GM13976 (cell line): ENCODE measurements at places on chromosomes 2 and 18.
A peak's percentile ranks its signal among the peaks of the same experiment; 100 is the strongest.

DNA sequence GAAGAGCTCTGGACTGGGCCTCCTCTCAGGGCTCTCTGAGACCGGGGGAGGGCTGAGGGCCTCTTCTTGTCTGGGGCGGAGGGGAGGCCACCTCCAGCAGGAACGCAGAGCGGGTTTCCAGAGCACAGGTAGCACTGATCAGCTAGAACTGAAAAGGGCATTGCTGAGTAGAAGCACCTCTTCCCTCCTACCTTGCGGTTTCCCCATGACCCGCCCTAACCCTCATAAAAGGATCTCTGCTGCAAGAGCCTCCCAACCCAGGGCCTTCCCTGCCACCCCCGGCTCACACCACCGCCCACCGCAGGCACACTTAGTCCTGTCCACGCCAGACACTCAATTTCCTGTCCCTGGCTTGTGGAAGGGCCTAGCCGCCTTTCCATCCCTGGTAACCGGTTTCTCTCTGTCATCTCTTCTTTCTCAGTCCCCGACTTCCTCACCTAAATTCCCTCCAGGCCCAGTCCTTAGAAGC, 966 bp downstream of the ADCY3 start:
- peak; percentile 79 for DNase-seq

DNA sequence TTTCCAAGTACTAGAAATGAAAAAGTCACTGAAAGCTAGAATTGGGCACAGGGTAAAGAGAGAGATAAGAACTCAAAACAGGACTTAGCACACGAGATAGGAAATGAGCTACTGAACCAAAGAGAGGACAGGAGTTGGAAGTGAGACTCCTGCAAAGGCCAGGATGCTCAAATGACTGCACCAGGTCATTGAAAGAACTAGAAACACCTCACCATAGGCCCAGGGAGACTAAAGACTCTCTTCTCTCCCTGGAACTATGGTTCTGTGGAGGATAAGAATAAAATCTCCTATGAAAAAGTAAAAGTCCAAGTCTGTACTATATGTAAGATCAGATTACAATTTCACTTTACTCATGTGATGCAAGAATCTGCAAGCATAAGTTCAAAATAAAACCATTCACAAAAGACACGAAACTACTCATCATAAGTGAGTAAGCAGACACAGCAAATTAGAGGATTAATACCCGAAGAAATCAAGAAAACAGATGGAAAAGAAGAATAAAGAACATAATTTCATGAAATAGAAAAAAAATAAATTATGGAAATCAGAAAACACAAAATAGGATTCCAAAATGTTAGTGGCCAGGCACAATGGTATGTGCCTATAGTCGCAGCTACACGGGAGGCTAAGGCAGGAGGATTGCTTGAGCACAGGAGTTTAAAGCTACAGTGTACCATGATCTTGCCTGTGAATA, 6.5 kb downstream of the NBAS start:
- no peak for DNase-seq

- no peak for DNase-seq
Observed at GRCh38 chr2:144654523-144654922, 134.6 kb upstream of the ZEB2 start.

DNA sequence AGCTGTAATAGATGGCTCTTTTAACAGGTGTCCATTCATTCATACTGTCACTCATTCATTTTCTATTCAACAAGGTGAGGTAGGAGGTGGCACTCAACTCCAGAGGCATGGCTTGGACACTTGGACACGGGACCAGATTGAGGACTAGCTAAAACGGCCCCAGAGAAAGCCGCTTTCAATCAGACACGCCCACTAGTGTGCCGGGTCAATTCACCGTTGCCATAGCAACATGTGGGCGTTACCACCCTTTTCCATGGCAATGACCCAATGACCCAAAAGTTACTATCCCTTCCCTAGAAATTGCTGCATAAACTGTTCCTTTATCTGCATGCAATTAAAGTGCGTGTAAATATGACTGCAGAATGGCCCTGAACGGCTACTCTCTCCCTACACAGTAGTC, 49.2 kb upstream of the LGALSL start:
- no peak for DNase-seq

- DNase-seq = no peak
Observed at GRCh38 chr2:203804070-203804469, 63.5 kb upstream of the CTLA4 start.

DNA sequence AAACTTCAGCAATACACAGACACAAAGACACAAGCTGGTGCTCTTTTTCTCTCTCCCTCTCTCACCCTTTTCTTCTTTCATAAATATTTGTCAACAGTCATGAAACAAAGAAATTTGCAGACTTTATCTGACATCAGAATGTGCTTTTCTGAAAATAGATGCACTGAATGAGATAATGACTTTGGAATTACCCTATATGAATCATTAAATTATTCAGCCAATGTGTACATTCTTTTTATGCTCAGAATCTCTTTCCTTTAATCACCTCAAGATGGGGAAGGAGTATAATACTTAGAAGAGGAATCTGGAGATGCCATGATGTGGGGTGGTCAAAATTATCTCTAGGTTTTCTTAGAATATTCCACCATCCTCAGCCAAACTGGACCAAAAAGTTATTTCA, 289.9 kb downstream of the LRRTM1 start:
- no peak for DNase-seq

- DNase-seq = no peak
Observed at GRCh38 chr2:160429248-160430000, 64.2 kb downstream of the RBMS1 start.

GRCh38 chr2:22442051-22442450, 942.9 kb upstream of the KLHL29 start:
- no peak for DNase-seq

DNA sequence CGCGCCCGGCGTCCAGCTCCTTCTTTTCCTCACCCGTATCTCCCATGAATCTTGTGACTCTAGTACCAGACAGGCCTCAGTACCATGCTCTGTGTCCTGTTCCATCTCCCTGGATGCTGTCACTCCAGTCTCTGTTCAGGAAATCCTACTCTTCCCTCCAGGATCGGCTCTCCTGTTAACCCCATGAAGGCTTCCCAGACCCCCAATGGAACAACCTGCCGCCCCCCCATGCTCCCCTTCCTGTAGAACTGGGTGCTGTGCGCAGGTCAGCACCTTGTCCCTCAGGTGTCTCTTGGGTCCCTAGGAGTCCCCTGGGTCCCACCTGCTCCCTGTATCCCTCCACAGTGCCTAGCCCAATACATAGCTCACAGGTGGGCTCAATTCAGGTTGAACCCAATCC, 41.3 kb downstream of the MYCN start:
- DNase-seq = no peak

DNA sequence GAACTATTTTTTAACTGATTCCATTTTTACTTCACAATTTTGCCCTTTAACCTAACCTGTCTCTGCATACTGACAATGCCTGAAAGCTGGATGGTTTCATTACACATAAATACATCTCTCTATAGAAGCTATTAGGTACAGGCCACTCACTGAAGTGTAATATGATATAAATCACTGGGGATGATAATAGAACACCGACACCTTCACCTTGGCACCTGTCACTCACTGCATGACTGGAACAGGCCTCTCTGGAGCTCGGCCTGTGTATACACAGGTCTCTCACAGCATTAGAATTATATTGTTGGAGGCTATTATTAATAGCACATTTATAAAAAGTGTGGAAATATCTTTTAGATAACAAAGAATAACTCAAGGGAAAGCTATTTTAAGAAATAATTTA, 138.2 kb downstream of the TMEM131 start:
- DNase-seq = no peak
